ENCODE measurements at places on chromosomes 1 and 21. TPM values are rescaled to one million over a fixed set of nuclear protein-coding genes. Genes with fewer than 3 reads are reported as not detected.

DNA sequence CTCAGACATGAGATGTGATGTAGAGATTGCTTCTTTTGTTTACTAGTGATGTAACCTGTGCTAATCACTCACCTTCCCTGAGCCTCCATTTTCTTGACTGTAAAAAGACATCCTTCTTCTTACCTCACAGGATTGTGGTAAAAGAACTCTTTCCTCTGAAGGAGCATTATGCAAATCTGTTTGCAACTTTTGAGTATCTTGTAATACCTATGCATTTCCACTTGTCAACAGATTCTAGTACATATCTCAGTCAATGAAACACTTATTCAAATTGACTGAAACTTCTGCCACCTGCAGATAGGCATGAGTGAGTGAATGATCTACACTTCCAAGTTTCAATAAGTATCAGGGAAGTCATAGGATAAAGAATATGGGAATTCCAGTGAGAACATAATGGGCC, 174.7 kb downstream of the HHIPL2 start:
- no peak for DNase-seq

DNA sequence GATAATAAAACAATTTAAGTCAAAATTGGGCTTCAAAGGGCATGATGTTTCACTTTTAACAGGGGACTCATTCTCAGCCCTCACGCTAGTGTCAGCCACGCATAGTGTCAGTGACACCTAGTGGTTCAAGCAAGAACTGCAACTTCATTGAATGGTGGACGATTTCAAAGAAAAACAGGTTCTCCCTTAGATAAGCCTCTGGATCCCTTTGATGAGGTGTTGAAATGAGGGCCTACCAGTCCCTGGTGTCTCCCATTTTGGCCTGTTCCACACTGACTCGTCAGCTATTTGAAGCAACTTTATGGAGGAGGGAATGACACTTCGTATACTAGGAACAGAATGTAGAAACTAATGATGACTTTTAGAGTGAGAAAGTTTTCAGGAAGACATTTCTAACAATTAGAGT, 56.2 kb downstream of the FCRL5 start:
- DNase-seq = no peak

DNA sequence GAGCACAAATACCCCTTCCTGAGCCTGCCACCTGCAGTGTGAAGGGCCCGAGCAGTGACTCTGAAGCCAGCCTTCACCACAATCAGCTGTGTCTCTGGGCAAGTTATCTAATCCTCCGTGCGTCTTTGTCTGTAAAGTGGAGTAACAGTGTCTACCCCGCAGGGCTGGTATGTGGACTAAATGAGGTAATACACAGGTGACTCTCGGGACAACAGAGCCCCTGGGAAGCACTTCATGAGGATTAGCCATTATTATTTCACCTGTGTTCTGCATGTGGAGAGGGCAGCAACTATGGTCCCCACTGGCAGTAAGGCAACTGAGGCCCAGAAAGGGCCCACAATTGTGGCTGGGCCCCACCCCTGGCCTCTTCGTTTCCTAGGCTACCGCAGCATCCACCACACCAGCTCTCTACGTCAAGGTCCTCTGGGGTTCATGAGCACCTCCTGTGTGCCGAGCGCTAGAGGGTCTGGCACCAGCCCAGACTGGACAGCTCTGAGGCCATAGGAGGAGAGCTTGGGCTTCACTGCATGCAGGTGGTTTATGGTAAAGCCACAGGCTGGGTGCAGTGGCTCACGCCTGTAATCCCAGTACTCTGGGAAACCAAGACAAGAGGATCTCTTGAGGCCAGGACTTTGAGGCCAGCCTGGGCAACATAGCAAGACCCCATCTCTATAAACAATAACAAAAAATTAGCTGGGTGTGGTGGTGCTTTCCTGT, 41.3 kb upstream of the LRP8 start:
- peak; percentile 28 for DNase-seq

The CD5L gene
- 0.37 TPM for total RNA-seq

GRCh38 chr21:39593522-39593921, 19.2 kb upstream of the B3GALT5 start:
- DNase-seq = no peak

The GNG4 gene
- total RNA-seq = 0.32 TPM

Measured in posterior vena cava (tissue), 2 donors.